Left renal cortex interstitium (tissue), 4 donors: ENCODE measurements at places on chromosomes 2 and 18.

DNA sequence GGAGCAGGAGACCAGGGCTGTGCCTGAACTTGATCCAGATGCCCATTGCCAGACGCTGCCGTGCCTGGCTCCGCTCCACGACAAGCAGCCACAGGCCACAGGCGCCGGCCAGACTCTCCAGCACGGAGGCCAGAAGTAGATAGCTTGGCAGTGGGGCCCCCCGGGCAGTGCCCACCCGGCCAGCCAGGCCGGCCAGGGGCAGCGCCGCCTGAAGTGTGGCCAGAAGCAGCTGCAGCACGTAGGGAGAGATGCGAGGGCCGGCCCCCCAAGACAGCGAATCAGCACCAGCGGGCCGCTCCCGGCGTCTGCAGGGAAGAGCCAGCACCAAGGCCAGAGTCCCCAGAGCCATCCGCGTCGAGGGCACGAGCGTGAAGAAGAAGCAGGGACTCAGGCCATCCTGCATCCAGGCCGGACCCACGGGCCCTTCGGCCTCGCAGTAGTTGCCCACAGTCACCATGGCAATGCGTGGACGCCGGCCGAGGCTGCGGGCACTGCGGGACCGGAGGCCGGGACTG, 484 bp downstream of the ABCB6 start:
- no peak for DNase-seq

DNA sequence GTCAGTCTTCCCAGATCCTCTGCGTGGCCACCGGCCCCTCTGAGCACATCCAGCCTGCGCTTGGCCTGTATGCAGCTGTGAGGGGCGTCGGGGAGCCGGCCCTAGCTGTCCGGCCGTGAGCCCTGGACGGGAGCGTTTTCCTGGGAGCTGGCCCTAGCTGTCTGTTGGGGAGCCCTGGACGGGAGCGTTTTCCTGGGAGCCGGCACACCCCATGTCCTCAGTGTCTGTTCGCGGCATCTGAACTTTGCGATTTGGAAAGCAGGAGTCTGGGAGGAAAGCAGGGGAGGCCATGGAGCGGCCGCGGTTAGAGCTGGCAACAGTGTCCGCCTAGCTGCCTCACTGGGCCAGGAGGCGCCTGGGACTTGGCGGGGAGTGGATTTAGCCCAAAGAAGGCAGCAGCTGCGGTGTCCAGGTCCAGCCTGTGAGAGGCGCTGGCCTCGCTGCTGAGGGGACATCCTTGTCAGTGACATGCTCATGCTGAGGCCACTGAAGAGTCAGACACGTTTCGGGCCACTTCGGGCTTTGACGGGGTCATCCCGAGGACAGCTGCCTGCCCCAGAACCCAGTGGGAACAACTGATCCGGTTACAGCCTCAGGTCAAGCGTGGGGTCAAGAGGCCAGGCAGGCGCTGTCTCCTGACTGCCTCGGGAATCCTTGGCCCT, 75.8 kb downstream of the KCNG2 start:
- DNase-seq: no peak

DNA sequence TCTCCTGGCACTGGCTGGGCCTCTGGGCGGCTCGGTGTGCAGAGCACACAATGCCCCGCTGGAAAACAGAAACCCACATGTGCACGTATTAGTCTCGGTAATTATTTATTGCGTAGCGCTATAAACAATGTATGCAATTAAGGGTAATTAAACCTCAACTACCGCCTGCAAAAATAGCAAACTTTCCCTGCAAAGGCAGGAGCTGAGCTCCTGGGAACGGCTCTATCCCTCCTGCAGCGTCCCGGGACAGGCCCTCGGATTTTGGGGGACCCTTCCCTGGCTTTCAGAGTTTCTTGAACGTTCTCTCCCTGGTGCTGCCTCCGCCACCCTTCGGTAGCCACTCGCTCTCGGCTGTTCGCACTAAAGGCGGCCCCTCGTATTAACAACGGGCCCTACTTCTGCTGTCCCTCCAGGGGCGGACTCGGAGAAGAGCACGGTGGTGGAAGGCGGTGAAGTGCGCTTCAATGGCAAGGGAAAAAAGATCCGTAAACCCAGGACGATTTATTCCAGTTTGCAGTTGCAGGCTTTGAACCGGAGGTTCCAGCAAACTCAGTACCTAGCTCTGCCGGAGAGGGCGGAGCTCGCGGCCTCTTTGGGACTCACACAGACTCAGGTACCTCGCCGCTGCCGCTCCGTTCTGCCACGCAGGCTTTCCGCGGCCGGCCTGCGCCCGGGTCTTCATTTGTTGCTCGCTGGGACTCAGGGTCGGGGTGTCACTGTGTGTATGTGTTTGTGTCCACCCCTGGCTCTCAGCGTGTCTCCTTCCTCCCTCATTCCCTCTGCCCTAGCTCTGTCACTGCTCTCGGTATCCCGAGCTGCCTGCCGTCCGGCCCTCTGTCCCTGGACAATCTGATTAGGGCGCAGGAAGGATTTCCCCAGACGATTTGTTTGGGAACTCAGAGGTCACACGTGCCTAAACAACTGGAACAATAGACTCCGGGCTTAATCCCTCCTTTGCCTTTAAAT, 1.2 kb downstream of the DLX1 start:
- DNase-seq: no peak

DNA sequence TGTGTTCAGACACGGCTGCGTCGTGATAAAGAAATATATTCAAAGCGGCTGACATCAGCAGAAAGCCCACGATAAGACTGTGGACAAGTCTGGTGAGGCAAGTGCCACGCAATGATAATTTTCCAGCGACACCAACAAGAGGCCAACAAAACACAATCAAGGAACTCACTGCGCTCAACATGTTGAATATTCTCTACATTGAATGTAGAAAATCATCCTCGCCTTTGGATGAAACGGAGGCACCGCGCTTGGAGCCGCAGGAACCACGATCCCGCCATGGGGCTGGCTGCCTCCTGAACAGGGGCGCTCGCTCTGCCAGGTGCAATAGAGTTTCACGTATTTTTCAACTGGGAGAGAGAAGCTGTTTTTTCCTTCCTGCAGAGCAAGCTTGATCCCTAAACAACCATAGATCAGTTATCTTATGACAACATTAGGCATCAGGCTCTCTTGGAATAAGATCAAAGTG, 220.3 kb downstream of the ATAD2B start:
- DNase-seq: no peak

- no peak for DNase-seq
Observed at GRCh38 chr2:316381-316780, 28.5 kb upstream of the ALKAL2 start.

DNA sequence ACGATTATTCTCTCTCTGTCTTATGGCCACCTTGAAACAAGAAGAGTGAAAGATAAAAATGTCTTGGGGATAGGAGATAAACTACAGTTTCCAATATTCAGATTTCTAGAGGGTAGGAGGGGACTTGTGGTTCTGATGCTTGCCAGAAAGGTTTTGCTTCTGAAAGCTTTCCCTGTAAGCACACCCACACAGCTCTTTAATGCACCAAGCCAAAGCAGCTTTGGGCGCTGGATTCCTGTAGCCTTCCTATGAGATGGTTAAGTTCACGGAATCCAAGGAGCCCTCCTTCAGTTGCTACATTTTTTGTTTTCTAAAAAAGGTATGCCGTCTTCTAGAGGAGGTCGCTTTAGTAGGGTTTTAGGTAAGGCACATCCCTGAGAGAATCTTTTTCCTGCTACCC, 4.9 kb downstream of the LRRTM1 start:
- no peak for DNase-seq

GRCh38 chr2:194203898-194204297, 1453.1 kb upstream of the SLC39A10 start:
- no peak for DNase-seq
